Ureter (tissue), 1 donor: ENCODE measurements at places on chromosomes 5 and 9.

DNA sequence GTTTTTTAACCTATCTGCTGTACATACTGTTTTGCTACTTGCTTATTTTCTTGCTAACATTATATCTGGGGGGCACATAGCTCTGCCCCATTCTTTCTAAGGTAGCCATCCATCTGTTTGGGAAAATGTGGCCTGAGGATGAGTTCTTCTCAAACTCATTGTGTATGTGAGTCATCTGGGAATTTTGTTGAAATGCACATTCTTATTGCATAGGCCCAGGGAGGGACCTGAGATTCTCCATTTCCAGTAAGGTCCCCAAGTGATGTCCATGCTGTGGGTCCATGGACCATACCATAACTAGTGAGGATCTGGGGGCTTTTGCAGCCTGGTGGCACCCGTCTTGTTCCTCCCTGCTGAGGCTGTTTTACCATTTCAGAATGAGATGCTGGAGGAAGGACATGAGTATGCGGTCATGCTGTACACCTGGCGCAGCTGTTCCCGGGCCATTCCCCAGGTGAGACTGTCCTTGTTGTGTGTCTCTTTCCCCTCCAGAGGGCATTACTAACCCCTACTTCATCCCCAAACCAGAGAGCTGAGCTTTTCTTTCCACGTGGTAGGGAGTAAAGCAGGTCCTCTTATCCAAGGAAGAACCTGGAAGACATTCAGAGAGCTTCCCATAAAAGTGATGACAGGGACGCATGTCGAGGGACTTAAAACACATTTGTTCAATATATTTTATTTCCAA lies 28.6 kb downstream of the CYFIP2 start:
- DNase-seq: no peak

DNA sequence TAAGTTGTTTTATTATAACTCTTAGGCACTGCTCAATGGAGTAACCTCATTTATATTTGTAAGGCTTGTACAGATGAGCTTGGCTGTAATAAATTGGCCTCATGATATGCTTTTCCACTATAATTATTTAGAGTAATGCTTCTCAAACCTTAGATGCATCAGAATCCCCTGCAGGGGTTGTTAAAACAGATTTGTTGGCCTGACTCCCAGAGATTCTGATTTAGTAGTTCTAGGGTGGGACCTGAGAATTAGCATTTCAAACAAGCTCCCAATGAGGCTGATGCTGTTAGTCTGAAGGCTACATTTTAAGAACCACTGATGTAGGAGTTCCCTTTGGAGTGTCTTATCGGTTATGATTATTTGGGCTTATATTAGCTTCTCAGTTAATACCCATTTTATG lies 38.2 kb upstream of the ARSB start:
- DNase-seq: no peak

DNA sequence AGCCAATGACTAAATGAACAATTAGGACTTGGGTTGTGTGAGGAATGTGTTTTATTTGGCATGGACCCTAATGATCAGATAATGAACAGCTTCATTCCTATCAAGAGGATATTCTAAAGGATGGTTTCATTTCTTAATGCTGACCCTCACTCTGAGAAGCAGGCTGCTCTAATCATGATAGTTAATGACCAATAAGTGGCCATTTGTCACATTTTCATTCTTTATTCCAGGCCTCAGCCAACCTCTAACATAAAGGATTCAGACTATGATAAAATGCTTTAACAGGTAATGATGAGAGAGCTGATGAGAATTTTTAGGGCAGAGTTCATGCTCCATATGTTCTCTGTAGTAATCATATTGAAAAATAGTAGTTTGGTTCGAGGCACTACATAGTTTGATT lies 301.5 kb upstream of the ARRDC3 start:
- DNase-seq: no peak

DNA sequence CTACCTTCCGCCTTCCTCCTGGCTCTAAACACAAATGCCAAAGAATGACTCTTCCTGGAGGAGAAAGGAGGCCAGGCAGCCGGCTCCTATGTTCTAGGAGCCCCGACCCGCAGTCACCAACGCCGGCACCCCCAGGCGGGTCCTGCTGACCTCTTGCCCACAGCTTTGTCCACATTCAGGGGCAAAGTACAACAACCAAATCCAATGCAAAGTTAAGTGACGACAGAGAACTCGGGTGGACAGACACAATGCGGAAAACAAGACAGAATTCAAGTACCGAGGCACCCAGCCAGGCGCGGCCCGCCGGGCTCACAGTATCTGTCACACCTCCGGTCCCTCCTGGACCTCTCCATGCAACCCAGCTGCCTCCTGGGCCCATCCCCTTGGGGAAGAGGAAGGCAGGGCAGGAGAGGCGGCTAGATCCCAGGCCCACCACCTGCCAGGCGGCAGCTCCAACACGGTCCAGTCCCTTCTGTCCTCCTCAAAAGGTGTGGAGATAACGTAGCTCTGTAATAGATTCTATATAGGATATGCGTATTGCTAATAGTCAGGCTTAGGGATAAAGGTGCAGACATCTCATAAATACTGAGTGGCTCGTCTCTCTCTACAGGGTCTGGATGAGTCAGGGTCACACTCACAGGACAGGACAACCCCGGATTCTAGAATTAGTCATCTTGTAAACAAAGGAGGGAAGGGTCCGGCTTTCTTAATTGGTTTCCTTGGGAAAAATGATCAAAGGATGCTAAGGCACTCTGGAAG lies 46.9 kb upstream of the UBAC1 start:
- DNase-seq: no peak

- DNase-seq: no peak
Measured at GRCh38 chr5:166262395-166262794, 2029.0 kb upstream of the WWC1 start.

GRCh38 chr5:34803974-34804732 lies 34.8 kb upstream of the TTC23L start:
- DNase-seq: no peak

DNA sequence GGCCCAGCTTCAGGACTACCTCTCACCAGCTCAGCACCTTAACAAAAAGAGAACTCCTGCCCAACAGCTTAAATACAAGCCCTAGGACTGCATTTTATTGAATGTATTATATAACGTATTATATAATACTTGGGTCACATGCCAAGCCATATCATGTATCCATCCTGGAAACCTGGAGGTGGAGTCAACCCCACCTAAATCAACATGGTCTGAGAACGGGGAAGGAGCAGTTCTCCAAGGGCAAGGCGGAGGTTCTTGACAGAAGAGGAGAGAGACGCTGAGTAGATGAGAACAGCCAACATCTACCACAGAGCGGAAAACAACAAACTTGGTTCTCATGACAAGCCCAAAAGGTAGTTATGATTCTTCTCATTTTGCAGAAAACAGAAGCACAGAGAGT lies 163.4 kb downstream of the FGF18 start:
- DNase-seq: no peak

DNA sequence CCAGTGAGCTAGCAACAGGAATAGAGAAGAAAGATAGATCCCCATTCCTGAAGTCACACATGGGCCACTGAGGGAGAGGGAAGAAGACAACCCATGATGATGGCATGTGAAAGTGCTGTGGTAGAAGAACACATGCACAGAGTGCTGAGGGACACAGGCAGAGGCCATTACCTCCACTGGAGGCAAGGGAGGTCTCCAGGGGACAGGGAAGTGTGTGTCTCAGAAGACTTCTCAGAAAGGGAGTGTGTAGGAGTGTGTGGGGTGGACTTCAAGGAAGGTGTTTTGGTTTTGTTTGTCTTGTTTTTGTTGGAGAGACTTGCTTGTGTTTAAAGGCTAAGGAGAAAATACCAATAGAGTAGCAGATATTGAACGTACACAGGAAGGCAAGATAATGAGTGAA lies 77.0 kb upstream of the SMARCA2 start:
- DNase-seq: no peak

- no peak for DNase-seq
Measured at GRCh38 chr9:136143215-136144001, 24.7 kb upstream of the TMEM250 start.

DNA sequence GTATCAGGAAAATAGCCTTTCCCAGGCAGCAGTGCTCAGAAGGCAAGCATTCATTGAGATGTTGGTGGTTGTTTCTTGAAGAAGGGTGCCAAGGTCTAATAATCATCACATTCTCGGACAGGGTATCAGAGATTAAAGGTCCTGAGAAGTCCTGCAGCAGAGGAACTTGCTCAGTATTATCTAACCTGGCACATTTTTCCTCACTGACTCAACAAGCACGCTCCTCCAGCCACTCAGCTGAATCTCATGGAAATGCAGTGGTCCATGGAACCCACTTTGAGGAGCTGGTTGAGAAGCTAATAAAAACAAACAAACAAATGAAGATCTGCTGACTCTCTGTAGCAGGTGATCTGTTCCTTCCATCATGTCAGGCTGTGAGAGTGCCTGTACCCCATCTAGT lies 35.3 kb upstream of the ICE1 start:
- DNase-seq: no peak

DNA sequence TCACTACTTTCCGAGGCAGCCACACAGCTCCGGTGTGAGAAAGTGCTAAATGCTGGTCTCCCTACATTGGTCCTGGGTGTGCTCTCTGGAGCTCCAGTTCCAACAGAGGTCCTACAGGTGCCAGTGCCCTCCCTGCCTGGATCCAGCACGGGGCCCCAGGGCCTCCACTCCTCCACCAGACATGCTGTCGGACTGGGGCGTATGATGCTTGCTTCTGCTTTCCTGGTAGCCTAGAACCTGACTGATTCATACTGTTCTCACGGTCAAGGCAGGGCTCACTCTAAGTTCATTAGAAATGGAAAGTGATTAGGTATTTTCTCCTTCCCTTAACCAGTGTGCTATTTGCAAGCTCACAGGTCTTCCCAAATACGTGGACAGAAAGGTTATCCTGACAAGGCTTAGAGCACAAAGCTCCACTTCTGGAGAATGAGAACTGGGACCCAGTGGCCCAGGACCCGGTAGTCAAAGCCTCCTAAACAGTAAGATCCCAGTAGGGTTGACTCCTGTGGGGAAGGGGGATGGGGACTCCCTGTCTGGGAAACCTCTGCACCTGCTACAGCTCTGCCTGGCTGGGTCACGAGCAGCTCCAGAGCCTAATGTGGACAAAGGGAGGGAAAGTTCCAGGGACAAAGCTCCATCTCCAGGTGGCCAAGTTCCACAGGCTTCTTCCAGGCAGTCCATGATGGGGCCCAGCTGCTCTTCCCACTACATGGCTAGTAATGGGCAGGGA lies 98.1 kb downstream of the PAX5 start:
- DNase-seq: no peak

DNA sequence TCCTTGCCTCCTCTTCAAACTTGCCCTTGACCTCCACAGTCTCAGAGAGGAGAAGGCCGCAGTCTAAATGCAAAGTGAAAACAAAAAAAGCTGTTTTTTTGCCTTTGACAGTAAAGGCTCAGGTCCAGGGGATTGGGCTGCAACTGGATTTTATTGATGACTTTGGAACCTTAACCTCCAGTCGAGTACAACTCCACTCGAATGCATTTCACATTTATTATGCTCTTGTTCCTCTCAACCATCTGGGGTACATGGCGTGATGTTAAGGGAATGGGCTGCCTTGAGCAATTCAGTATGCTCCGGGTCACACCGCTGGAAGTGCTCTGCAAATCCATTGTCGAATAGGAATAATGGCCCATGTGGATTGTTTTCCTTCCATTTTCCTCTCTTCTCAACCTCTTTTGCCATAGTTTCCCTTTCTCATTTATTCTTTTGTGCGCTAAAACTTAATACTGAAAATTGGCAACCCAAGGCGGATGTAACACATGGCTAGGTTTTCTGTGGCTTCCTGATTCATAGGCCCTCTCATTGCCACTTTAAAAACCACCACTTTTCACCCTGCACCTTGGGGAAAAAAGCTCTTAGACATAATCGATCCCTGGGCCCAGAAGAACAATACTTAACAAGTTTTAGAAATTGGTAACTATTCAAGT lies 34.3 kb downstream of the ITK start:
- DNase-seq: no peak

DNA sequence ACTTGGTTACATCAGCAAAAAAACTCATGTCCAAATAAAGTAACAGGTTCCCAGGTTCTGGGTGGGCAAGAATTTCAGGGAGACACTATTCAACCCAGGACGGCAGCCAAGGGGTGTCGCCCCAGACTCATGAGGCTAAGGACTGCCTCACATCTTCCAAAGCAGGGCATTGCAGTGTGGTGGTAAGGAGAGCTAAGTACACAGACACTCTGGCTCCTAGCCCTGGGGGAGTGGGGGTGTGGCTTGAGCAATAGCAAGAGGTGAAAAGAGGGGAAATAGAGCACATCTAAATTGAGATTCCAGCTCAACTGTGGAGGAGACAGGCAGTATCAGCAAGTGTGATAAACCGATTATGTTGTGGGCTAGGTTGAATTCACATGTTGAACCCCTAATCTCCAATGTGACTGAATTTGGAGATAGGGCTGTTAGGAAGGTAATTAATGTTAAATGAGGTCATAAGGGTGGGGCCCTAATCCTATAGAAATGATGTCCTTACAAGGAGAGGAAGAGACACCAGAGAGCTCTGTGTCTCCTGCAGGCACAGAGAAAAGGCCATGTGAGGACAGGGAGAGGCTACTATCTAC lies 49.9 kb upstream of the MARCHF11 start:
- no peak for DNase-seq

- DNase-seq: no peak
Measured at GRCh38 chr5:55894135-55894534, 43.0 kb downstream of the IL31RA start.

GRCh38 chr5:152218694-152219093 lies 186.4 kb downstream of the NMUR2 start:
- DNase-seq: no peak

DNA sequence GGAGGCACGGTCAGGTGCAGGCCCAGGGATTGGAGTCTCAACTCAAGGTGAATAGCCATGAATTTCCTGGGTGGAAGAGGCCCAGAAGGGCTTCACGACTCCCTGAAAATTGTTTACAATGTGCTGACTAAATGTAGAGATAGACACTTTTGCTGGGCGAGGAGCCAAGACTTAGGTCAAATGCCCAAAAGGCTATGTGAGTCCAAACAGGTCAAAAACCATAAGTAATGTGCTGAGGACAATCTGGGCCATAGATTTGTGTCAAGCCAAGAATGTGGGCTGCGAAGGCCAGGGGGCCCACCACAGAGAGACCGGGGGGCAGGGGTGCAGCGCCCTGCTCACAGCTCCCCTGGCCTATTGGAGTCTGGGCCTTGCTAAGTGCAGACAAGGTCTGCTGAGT lies 197.8 kb downstream of the HSPA4 start:
- no peak for DNase-seq

GRCh38 chr5:139667001-139667729 lies 19.0 kb downstream of the CXXC5 start:
- DNase-seq: no peak

DNA sequence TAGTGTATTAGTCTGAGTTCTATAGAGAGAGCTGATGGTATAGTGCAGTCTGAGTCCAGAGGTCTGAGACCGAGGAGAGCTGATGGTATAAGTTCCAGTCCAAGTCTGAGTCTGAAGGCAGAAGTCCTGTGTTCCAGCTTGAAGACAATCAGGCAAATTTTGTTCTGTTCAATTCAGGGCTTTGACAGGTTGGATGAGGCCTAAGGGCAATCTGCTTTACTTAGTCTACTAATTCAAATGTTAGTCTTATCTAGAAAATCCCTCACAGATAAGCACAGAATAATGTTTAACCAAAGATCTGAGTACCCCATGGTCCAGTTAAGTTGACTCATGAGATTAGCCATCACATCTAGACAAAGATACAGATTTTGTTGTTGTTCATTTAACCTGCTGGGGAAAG lies 303.0 kb upstream of the KLF4 start:
- no peak for DNase-seq
